ENCODE measurements at places on chromosomes 16 and 17.
A peak's percentile ranks its signal among the peaks of the same experiment; 100 is the strongest.

GRCh38 chr17:40443196-40443987 lies at the start of gene IGFBP4:
Gene IGFBP4, plus strand, starts transcription at chr17:40443450. Its CDS starts 286 bp downstream, at chr17:40443736.
- DNase-seq = no peak

GRCh38 chr17:11882716-11883115 lies 114.6 kb downstream of the ZNF18 start:
- DNase-seq = no peak

DNA sequence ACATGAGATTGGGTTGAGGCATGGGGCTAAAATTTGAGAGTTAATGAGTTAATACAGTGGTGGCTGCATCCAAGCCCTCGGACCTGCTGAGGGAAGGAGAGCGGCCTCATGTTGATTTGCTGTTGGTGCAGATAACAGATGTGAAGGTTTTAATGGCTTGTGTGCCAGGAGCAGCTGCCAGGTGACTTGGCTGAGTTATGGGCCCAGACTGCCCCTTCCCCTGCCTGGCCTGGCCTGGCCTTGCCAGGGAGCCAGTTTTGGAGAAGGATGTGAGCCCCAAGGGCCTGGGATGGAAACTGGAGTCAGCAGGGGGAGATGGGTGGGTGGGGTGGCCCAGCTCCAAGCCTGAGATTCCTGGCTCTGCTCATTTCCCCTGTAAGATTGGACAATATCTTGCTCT lies 230.1 kb downstream of the CBLN1 start:
- DNase-seq = no peak

DNA sequence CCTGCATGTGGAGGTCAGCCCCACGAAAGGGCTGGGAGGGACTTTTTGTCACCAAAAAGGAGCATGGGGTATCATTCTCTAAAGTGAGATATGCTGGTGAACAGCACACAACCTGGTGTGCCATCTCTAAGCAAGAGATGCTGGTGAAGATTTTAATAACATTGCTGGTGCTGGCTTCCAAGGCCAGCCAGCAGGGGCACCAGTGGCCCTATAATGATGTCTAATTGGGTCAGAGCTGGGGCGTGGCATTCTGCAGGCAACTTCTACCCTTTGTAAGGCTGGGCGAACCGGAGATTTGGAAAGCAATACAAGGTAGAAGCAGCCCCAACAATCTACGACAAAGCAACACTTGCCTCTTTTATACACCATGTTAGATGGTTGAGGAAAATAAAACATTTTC lies 16.8 kb downstream of the SDR42E1 start:
- DNase-seq = no peak

- peak; percentile 53 for DNase-seq
Measured at GRCh38 chr17:81309140-81309858, 14.2 kb upstream of the SLC38A10 start.

GRCh38 chr17:43442711-43443110 lies 41.1 kb upstream of the DHX8 start:
- no peak for DNase-seq

GRCh38 chr17:35051183-35051578 lies 12.3 kb downstream of the RFFL start:
- peak; percentile 29 for DNase-seq

DNA sequence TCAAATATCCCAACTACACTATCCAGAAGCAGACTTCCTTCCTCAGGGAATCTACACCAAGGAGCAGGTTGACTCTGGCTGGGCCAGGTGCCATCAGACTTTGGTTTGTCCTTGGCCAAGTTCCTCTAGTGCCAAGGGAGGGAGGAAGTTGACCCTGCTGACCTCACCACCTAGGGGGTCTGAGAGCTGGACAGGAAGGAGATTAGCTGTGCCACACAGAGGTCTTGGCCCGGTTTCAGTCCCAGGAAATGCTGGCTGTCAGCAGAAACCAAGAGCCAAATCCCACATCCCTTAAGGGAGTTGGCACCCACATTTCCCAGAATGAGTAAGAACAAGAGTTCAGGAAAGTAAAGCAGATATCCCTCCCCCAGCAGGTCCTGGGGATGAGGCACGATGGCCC lies 178.2 kb downstream of the SALL1 start:
- DNase-seq = no peak

GRCh38 chr16:4098501-4098900 lies 17.7 kb downstream of the ADCY9 start:
- no peak for DNase-seq

- no peak for DNase-seq
Measured at GRCh38 chr17:45261577-45262515, at the start of gene SPATA32. Gene SPATA32, minus strand, starts transcription at chr17:45262094. Its CDS starts 78 bp downstream, at chr17:45262016.

GRCh38 chr17:73192894-73193701 lies at the start of gene COG1:
Gene COG1, plus strand, starts transcription at chr17:73193055. Its CDS starts 15 bp downstream, at chr17:73193070.
- peak; percentile 71 for DNase-seq

- no peak for DNase-seq
Measured at GRCh38 chr16:78284326-78284725, 184.9 kb downstream of the WWOX start.

DNA sequence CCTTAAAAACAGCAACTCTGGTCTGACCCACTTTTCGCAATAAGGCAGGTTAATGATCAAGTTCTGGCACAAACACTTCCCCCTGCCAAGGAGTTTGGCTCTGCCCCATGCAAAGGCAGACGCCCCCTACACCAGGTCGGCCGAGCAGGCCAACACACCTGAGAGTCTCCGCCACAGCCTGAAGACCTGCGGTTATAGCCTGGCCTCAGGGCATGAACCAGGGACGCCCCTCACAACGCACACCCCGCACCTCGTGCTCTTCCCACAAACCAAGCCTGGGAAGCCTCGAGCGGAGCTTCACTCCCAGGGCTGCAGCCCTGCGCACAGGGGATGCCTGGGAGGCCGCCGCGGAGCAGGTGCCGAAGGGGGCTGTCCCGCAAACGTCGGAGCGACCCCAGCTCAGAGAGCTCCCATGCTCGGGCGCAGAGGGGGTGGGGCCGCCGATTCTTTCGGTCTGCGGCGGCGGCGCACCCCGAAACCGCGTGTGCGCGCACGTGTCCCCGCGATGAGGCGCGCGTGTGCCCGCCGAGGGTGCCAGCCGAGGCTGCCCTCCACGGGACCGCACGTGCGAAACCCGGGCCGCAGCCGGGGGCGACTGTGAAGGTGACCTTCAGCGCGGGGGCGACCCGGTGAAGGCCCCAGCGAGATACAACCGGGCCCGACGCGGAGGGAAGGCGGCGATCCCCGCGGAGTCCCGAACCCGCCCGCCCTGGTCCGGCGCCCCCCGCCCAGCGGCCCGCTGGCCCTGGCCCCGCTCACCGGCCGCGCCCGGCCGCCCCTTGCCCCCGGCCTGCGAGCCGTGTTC lies 559 bp downstream of the CLUH start:
- DNase-seq = no peak

DNA sequence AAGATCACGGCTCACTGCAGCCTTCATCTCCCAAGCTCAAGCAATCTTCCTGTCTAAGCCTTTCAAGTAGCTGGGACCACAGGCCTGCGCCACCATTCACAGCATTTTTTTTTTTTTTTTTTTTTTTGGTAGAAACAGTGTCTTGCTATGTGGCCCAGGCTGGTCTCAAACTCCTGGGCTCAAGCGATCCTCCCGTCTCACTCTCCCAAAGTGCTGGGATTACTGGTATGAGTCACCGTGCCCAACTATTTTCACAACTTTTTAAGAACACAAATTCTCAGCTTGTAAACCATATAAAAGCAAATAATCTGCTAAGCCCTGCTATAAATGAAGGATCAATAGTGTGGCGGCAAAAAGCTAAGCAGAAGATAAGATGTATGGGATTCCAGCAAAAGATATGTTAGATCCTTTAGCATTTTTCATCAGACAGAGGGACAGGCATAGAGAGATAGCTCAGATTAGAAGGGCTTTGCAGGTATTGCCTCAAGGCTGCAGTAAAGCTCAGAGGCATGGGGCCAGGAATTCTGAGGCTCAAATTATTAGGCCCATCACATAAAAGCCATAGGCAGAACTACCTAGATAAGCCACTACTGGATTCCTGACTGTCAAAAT lies 55.1 kb downstream of the EMP2 start:
- DNase-seq = no peak

DNA sequence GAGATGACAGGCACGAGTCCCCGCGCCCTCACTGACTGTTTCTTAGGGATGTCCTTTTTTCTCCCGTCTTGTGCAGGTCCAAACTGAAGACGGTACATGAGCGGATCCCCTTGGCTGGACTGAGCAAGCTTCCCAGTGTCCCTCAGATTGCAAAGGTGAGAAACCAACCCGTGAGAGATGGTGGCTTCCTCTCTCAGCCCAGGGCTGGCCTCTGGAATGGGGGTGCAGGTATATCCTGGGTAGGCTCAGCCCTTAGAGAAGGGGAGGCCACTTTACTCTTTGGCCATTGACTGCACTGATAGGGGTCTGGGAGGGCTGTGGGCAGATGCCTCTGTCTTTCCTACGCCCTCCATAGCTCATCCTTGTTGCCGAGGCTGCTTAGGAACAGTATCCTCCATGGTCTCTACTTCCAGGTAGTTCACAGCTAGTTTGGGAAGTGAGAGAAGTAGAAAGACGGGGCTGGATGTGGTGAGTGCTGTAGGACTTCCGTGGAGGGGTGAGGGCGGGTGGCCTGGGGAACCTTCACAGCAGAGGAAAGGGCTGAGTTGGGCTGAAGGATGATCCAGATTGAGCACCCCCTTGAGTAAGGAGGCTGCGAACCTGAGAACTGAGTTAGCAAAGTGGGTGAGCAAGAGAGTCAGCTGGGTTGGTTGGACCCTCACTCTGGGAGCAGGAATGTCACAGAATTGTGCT lies 83.0 kb downstream of the OR1D5 start:
- DNase-seq = no peak

- no peak for DNase-seq
Measured at GRCh38 chr17:29235904-29236303, 10.8 kb upstream of the CRYBA1 start.

DNA sequence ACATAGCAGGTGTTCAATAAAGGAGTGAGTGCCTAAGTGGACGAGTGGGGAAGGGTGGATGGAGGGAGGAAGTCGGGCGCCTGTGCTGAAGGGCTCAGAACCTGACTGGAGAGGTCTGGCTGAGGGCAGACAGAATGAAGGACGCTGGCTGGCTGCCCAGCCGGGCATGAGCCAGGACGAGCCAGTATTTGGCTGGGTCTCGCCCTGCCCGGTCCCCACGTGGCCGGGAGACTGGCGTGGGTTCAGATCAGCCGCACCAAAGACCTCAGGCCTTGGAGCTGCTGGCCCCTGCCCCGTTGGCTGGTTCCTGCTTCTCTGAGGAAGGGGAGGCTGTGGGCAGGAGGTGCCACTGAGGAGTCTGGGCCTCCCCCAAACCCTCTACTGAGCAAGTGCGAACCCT lies 79.8 kb downstream of the ENGASE start:
- DNase-seq = no peak

DNA sequence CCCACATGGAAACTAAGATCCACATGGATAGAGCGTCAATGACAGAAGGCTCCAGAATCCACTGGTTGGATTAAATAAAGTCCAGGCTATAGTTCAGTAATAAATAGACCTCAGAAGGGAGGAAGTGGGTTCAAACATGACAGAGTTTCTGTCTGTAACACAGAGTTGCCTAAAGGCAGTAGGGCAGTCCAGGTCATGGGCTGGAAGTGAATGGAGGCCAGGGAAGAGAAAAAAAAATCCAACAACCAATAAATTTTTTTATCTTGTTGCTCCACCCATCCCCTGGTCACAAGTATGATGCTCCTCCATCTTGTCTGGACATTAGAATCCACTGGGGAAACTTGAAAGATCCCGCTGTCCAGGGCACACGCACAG lies 92.4 kb downstream of the RGS9 start:
- DNase-seq = no peak

GRCh38 chr17:49850772-49851386 lies 3.0 kb upstream of the TAC4 start:
- no peak for DNase-seq

GRCh38 chr17:81489012-81489997 lies 23.3 kb downstream of the ACTG1 start:
- peak; percentile 69 for DNase-seq

- peak; percentile 42 for DNase-seq
Measured at GRCh38 chr16:56625140-56625942, at the start of gene MT1E. Gene MT1E, plus strand, starts transcription at chr16:56625781. Its CDS starts 71 bp downstream, at chr16:56625852.

DNA sequence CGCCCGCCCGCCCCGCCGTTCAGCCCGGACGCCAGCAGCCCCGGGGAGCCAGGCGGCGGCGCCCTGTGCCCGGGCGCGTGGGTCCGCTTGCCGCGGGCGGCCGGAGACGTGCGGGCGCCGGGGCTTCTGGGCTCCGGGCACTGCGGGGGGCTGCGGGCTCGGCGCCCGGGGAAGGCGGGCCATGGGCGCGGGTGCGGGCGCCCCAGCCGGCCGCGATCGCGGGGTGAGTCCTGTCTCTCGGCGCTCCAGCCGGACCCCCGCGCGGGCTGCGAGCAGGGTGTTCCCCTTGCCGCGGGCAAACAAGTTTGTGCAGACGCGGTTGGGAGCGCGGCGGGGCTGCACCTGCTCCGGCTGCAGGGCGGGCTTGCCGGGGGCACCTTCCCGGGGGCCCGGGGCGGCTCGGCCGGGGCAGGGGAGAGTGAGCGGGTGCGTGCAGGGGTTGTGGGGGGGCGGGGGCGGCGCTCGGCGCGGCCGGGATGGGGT lies 292 bp downstream of the WSCD1 start:
- DNase-seq = no peak

GRCh38 chr17:50837980-50838954 lies 2.9 kb downstream of the WFIKKN2 start:
- DNase-seq = no peak

GRCh38 chr17:71757156-71757555 lies 363.7 kb upstream of the SOX9 start:
- no peak for DNase-seq

- DNase-seq = no peak
Measured at GRCh38 chr17:52824542-52824941, 666.0 kb upstream of the CA10 start.

DNA sequence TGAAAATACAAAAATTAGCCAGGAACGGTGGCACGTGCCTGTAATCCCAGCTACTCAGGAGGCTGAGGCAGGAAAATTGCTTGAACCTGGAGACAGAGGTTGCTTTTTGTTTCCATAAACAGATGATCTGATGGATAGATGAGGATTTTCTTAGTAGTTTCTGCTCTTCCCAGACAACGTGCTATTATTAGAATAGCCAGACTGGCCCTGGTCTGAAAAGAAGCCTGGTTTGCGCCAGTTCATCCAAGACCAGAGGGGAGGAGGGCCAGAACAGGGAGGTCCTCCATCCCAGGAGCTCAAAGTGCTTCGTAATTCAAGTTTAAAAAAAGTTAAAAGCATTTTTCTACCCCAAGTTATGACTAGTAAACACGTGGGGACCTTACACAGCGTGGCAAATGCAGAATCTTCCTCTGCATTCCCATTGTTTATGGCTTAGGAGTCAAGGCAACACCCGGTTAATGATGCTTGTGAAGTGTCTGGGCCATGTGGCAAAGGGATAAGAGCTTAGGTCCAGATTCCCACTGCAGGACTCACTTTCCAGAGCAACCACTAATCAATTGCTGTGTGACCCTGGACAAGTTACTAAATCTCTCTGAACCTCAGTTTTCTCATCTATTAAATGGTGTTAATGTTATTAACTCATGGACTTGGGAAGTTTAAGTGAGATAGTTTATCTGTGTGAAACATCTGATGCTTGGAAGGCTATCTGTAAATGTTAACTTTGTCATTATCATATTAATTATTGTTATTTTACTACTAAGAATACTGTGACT lies 205.4 kb downstream of the CCDC182 start:
- no peak for DNase-seq

DNA sequence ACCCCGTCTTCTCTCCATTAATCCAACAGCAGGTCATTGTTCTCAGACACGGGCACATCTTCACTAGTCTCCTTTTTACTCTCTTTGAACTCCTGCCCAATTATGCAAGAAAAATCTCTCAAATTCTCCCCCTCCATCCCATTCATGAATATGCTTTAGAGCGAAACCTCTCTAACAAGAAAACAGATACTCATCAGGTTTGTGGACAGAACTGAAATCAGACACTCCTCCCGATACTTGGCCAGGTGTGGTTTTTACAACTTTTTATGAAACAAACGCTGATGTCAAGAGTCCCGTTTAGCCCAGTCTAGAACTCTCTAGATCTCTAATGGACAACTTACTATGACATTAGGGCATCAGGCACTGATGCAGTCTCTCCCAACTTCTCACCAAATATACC lies 40.9 kb downstream of the PIK3R5 start:
- DNase-seq = no peak

All from DMS153 (cell line).